ENCODE measurements at places on chromosomes 7 and 10.

- no peak for DNase-seq
Measured at GRCh38 chr10:11908991-11909390, 85.8 kb downstream of the PROSER2 start.

GRCh38 chr7:99987846-99988245 is 12.0 kb upstream of the AZGP1 start:
- no peak for DNase-seq

- no peak for DNase-seq
Measured at GRCh38 chr10:97173036-97173435, 12.7 kb downstream of the SLIT1 start.

DNA sequence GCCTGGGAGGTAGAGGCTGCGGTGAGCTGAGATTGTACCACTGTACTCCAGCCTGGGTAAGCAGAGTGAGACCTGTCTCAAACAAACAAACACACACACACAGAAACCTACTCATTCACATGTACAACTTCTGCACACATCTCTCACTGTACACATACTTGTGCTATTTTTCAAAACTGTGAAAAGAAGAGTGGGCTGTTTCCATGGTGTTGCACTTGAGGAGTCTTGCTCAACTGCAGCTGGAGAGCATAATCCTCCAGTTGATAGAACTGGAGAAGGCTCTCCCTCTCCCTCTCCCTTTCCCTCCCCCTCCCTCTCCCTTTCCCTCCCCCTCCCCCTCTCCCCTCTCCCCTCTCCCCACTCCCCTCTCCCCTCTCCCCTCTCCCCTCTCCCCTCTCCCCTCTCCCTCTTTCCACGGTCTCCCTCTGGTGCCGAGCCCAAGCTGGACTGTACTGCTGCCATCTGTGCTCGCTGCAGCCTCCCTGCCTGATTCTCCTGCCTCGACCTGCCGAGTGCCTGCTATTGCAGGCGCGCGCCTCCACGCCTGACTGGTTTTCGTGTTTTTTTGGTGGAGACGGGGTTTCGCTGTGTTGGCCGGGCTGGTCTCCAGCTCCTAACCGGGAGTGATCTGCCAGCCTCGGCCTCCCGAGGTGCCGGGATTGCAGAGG is 43.7 kb upstream of the DLD start:
- no peak for DNase-seq

- DNase-seq: no peak
Measured at GRCh38 chr7:46814516-46815250, 767.2 kb downstream of the TNS3 start.

- no peak for DNase-seq
Measured at GRCh38 chr7:42103456-42103855, 133.6 kb downstream of the GLI3 start.

DNA sequence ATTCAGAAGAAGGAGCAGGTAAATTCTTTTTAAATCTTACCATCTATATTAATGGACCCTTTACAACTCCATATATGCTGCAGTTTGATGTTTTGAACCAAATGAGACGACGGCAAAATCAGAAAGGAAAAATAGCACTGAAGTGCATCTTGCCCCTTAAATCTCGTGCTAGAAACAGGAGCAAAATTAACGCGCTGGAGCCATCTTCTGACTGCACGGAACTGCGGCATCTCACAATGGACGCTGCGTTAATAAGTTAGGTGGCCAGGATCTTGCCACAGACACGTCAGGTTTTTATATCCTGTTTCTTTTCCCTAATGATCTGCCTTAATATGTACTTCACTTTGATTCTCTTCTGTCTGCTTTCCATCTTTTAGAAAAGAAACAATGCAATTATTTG is 354.5 kb downstream of the TFEC start:
- DNase-seq: no peak

- no peak for DNase-seq
Measured at GRCh38 chr10:71978476-71978875, 14.3 kb downstream of the CHST3 start.

- DNase-seq: no peak
Measured at GRCh38 chr7:120583899-120584586, 273.9 kb downstream of the TSPAN12 start.

All from T-helper 1 cell (primary cell).